ENCODE measurements at places on chromosomes 7 and 10.

- no peak for DNase-seq
Observed at GRCh38 chr7:33882950-33883670, 22.2 kb upstream of the BMPER start.

GRCh38 chr7:7862393-7862792, 106.2 kb upstream of the GLCCI1 start:
- DNase-seq: no peak

GRCh38 chr7:141295367-141295895, 221.6 kb downstream of the TMEM178B start:
- DNase-seq: no peak

DNA sequence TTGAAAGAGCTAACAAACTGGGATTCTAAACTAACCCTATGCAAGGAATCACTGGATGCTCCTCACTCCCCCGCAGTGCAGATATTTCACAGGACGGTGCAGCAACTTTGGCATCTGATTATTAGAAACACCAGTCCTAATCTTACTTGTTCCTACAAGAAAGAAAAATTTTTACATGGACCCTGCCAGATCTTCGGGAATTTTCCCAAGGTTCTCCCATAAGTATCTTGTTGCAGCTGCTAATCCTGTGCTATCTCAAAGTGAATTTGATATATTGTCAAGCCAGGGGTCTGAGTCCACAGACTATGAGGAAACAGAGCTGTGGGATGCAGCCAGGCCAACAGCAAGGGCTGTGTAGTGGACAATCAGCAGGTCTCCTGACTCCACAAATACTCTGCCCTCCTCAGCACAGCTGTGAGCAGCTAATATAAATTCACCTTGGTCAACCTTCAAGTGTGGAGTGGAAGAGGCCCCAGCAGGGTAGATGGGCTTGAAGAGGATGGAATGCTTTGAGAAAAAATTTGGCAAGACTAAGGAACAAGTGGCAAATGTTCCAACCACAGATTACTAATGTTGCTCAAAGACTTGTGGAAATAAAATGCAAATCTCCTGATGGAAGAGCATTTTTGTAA, 25.6 kb downstream of the VSTM4 start:
- no peak for DNase-seq

GRCh38 chr10:27504808-27505460, 830 bp downstream of the RAB18 start:
- no peak for DNase-seq

DNA sequence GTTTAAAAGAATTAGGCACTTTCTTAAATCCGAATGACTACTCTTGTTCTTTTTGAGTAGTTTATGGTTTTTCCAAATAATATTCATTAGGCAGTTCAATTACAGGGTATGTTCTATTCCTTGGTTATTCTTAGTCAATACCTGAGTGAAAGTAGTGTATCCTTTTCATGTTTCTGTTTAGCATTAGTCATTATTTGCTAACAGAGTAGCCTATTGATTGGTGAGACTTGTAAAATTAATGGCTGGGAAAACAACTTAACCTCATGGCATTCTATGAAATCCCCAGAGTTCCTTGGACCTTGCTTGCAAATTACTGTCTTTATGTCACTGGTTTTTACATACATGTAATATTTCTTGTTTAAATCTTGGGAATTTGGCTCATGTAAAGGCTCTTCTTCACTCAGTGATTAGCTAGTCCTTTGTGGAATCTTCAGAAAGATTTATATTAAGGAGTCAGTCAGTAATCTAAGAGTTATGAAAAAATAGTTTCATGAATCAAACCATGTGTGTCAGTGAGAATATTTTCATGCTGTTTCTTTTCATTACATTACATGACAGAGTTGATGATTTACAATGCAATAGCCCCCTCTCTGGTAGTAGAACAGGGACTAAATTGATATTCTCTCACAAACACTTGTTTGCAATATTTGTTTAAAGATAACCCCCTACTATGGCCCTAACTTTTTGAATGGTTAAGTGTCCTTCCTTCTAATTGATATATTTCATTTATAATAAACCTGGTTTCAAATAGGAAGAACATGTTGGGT, 81.5 kb upstream of the LRRTM3 start:
- no peak for DNase-seq

GRCh38 chr10:58842860-58843376, 330.2 kb downstream of the BICC1 start:
- DNase-seq: no peak

DNA sequence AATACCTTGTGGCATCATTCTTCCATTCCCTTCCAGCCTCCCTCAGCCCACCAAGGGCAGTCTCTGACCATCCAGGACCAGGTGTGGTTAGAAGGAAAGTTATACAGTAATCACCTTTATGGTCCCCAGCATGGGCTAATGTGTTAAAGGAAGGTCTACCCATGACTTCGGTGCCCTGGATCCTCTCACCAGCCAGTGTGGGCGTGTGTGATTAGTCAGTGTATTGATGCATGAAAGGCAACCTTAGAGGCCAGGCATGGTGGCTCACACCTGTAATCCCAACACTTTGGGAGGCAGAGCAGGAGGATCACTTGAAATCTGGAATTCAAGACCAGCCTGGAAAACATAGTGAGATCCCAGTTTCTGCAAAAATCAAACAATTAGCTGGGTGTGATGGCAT, 88.9 kb downstream of the APBB1IP start:
- no peak for DNase-seq

DNA sequence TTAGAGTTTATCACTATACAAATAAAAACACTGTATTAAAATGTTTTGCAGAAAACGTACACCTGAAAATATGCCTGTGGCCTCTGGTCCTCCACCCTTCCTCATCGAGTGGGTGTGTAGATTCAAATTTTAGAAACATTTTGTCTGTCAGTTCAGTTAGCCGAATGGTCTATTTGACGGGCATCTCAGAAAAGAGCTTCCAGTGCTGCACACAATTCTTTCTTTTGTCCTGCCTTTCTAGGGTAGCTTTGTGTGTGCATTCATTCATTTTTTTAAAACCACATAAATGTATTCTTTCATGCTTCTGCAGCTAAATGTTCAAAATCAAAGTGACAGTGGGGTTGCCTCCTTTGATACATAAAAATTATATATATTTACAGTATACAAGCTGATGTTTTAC, 46.8 kb downstream of the GNAI1 start:
- no peak for DNase-seq

DNA sequence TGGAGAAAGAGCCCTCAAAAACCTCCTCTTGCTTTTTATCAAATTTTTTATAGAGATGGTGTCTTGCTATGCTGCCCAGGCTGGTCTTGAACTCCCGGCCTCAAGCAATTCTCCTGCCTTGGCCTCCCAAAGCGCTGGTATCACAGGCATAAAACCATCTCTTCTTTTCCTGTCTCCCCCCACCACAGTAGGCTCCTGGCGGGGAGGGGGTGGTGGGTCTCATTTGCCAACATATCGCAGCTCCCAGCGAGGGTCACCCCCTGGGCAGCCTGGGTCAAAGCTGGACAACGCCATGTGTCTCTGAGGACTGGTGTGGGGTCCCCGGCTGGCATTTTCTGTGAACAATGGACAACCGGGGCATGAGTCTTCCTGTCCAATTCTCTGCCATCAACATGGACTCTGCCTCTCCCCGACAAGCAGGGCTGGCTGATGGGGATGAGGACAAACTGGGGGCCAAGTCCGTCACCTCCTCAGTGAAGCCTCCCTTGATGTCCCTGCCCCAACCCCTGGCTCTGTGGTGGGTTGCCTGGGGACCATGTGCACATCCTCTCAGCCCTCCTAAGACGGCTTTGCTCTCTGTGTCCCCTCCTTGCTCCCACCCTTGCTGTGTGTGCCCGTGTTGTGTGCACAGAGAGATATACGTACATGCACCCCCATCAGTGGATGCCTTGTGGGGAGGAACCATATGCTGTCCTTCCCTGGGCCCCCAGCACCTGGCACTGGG, 86.4 kb upstream of the GNA12 start:
- no peak for DNase-seq

DNA sequence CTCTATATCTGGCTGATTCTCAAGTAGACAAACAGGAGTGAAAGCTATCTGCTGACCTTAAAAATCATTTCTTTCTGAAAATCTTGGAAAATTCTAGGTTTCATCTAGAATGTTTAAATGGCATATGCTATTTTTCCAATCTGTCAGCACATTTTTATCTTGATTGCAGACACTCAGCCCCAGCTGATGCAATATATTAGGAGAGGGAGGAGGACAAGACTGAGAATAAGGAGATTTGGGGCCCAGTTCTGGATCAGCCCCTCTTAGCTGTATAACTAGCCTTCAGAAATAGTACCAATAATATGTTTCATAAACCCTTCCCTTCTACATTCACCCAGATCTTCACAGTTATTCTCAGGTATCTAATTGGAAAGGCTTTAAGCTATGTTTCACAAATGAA, 131.2 kb downstream of the HDAC9 start:
- no peak for DNase-seq

DNA sequence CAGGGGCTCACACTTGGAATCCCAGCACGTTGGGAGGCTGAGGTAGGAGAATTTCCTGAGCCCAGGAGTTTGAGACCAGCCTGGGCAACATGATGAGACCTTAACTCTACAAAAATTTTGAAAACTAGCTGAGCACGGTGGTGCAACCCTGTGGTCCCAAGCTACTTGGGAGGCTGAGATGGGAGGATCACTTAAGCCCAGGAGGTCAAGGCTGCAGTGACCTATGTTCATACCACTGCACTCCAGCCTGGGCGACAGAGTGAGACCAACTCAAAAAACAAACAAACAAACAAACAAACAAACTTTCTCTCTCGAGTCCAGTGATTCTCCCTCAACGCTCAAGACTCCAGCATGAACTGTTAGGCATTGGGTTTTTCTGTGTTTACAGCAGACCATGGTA, 2.0 kb upstream of the TYSND1 start:
- DNase-seq: no peak

DNA sequence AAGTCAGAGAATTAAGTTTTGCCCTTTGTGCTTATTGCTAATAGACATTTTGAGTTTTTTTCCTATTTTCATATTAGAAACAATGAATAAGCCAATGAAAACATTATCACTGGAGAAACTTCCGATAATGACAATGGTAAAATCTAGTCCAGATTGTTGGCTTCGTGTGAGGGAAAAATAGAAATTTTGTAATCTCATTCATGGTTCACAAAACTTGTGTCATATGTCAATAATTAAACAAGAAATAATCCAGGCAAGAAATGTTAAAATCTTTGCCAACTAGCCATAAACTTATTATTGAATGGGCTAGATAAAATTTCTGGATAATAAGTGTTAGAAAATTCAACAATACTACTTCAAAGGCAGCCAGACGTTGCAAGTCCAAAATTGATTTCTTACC, 36.6 kb downstream of the RNLS start:
- no peak for DNase-seq

GRCh38 chr10:130751851-130752250, 559.7 kb downstream of the TCERG1L start:
- no peak for DNase-seq

DNA sequence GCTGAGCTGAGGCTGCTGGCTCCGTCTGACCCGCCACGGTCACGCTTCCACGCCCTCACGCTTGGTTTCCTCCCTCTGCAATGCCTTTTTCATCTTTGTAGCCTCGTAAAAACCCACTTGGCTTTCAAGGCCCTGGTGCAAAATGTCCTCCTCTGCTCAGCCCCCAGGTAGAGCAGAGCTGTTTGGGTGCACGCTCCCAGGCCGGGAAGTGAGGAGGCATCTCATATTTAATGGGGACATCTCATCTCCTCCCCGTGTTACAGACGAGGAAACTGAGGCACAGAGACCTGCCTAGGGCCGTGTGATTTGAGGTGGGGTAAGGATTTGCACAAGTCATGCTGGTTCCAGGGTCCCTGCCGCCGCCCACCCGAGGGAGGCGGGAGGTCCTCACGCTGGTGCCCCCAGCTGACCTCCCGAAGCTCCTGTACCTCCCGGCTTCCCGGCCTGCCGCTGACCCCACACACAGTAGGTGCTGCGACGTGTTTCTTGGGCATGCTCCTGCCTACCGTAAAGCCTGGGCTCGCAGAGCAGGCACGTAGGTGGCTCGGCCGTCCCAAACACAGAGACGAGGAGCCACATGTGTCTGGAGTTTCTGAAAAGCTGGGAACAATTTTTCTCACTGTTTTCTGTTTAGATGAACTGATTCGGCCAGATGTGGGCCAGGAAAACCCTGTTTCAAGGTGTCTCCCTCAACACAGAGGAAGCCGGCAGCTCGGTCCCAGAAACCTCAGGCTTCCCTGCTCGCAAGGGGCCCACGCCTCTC, 11.5 kb downstream of the FOXL3 start:
- DNase-seq: no peak

DNA sequence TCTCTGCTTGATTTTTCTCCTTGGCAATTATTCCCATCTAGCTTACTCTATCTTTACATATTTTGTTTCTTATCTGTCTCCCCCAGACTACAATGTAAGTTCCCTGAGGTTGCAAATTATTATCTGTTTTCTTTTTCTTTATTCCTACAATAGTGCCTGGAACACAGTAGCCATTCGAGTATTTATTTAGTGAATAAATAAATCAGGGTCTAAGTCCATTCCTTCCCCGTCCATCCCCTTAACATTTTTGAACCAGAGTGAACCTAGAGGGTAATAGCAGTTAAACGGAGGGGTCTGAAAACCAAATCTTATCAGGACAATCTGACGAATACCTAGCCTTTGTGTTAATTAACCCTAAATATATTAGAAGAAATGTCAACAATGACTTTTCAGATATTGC, 252.8 kb upstream of the YAE1 start:
- no peak for DNase-seq

DNA sequence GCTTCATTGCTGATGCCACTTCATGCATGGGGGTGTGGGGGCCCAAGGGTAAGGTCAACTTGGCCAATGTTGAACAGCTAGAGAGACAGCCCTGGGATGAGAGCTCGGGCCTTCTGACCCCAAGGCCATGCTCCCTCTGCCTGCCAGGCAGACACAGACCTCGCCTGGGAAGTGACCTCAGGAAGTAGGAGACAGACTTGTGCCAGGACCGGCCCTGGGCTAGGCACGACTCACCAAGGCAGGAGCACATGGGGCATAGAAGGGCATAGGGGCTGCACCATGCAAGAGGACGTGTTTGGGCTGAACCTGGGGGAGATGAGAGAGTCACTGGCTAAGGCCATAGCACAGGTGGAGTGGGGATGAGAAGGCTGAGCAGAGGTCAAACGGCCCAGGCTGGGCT, 27.1 kb downstream of the ZCCHC24 start:
- DNase-seq: no peak
